ENCODE measurements at places on chromosomes 2 and 18.

- DNase-seq = no peak
Observed at GRCh38 chr18:33372442-33372841, 68.1 kb downstream of the CCDC178 start.

- DNase-seq = no peak
Observed at GRCh38 chr2:177721818-177722567, 329.4 kb downstream of the AGPS start.

DNA sequence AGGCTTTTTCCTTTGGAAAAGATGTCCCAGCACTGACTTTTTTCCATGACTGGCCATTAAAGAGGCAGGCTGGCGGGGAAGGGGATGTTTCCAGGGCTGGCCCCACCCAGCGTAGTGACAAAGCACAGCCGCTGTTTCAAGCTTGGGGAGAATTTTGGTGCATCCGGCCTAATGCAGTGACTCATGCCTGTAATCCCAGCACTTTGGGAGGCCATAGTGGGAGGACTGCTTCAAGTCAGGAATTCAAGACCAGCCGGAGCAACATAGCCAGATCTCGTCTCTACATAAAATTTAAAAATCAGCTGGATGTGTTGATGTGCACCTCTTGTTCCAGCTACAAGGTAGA, 78.0 kb upstream of the SH3BP4 start:
- no peak for DNase-seq

- DNase-seq = no peak
Observed at GRCh38 chr2:49240608-49241007, 86.3 kb upstream of the FSHR start.

DNA sequence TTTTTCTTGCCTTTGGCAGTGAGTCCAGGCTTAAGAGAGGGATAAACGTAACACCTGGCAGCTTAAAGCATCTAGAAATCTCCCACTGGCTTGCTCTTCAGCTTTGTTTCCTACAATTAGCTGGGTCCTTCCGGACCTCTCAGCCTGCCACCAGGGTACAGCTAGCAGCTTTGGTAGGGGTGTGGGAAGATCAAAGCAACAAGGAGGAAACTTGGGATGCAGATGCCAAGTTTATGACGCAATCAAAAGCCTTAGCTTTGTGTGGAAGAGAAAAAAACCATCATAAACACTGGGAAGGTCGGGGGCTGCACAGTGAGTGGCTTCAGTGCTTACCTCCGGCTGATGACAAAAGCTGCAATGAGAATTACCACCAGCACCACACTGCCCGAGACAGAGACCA, 116.9 kb downstream of the EPHA4 start:
- no peak for DNase-seq

- DNase-seq = no peak
Observed at GRCh38 chr2:221097568-221097915, 474.6 kb downstream of the EPHA4 start.

GRCh38 chr2:88114889-88115288, 13.0 kb downstream of the FABP1 start:
- no peak for DNase-seq

DNA sequence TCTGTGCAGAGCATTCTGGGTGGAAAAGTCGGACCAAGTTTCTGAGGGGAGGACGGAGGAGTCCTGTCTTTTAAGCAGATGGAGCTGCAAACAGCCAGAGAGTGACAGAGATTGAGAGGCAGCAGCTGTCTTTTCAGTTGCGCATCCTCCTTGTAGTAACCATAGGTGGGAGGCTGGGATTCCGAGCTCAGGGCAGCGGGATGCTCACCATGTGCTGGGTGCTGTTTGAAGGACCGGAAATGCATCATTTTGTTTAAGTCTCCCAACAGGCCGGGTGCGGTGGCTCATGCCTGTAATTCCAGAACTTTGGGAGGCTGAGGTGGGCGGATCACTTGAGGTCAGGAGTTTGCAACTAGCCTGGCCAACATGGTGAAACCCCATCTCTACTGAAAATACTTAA, 93.4 kb downstream of the AGAP1 start:
- DNase-seq = no peak

DNA sequence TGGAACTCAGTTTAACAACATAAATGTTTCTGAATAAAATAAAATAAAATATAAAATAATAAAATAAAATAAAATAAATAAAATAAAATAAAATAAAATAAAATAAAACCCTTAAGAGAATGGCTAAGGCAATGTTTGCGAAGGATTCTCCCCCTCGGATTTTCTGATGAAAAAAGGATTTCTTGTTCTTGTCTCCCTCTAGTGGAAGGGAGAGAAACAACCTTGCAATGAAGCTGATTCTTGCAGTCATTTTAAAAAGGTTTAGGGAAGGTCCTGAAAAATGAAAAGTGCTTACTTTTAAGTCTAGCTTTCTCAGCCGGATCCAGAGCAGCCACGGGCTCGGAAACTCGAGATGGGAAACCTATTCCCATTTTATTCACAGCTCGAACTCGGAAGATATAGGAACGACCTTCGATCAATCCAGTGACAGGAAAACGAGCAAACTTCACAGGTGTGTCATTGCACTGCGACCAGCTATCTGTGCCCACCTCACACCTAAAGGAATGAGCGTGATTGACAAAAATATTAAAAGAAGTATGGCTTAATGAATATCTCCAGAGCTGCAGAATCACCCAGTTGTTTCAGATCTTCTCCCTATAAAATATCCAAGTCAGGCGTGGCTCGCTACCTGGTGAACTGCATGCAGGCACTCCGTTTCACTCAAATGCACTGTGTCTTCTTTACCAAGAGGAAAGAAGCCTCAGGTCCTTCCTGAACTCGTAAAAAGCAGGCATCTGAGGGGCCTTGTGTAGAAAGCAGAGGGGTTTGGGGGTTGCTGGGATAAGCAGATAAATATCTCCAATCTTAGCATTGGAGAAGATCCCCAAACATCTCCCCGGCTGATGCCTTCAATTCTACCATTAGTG, 68.1 kb downstream of the MYOM1 start:
- DNase-seq = no peak

- DNase-seq = no peak
Observed at GRCh38 chr18:69494841-69495240, 94.2 kb downstream of the DOK6 start.

GRCh38 chr18:23173912-23174311, 38.6 kb downstream of the CABLES1 start:
- DNase-seq = no peak

- DNase-seq = no peak
Observed at GRCh38 chr2:76556018-76556417, 845.3 kb upstream of the GCFC2 start.

DNA sequence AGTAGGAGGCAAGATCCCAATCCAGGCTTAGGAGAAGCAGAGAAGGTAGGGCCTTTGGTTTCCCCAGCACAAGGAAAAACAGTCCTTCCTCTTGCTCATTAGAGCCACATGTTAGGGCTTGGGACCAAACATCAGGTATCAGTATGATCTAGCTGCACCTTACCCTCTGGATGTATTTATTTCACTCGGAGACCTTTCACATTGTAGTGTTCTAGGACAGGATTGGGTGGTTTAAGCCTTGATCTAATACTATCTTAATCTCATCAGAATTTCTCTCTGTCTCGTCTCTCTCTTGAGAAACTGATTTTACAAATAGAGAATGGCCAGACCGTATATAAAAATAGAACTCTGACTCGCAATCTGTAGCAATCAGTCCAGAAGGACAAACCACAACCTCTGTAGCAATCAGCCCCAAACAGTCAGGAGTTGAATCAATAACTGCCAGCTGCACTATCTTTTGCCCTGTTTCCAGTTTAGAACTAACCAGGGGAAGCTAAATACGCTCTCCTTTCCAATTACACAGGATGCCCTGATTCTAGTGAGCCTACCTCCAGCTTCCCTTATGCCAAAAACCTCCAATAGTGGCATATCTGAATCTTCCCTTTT, 207.1 kb downstream of the TDRD15 start:
- DNase-seq = no peak

DNA sequence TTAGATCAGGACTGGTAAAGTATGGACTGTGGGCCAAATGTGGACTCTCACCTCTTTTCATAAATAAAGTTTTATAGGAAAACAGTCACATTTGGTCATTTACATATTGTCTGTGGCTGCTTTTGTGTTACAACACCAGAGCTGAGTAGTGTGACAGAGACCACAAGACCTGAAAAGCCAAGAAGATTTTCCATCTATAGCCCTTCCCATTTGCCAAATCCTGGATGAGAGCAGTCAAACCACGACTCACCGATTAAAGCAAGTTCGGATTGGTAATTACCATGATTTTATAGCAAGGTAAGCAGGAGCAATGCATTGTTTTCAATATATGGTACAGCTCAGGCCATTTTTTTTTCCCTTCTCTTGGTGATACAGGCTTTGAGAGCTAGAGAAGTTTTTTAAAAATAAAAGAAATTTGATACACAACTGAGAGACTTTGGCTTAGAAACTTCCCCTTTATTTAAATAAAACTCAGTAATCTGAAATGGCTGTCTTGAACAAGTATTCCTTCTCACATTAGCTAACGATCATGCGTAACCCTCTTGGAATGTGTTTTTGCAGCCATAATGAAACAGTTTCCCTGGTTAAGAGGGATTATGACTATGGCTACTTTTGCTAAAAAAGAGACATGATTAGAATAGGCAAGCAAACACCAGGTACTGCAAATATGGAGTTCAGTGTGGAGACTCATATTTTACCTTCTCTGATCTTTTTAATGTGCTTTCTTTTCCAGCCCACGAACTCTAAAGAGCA, 9.5 kb upstream of the MALL start:
- DNase-seq = no peak

GRCh38 chr2:85167479-85167878, 34.3 kb downstream of the TCF7L1 start:
- no peak for DNase-seq

DNA sequence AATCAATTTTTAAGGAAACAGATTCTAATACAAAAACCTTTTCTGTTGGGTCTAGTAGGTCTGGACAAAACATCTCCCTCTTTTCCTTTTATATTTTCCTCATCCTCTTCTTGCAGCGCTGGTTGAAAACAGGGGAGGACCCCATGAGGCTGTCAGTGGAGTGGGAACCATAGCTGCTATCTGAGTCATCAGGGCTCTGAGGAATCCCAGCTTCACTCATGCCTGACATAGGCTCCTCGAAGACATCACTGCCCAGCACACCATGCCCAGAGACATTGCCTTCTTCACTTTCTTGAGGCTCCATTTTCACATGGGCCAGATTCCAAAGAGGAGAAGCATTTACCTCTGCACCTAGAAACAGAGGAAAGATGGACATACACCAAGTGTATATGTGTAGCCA, 10.0 kb downstream of the SUPT7L start:
- no peak for DNase-seq

DNA sequence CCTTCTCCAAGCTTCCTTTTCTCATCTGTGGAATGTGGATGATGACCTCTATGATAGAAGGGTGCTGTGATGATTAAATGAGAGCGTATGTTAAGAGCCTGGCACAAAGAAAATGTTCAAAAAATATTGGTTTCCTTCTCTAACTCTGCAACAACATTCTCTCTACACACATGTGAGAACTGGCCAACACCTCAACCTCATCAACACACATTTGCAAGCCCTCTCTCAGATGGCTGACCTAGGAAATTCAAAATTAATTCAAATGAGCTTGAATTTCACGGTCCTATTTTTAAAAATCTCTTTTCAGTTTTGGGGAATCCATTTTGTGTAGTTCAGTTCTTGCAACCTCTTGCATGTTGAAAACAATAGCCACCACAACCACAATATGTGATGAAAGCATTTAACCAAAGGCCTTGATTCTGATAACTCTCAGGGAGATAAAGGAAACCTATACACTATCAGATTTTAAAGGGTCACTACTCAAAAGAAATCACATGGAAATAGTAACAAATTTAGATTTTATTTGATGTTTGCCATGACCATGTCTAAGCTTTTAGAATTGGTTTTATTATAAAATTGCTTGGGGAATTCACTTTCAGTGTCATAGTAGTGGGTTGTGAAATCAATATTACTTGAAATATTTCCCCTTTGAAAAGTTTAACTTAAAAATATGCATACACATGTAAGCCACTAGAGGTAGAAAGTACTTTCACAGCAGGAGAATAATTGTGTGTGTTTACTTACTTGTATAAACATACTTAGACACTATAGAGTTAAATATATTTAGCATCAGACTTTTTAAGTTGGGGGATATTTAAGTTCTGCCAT, 16.6 kb upstream of the NABP1 start:
- DNase-seq = no peak

DNA sequence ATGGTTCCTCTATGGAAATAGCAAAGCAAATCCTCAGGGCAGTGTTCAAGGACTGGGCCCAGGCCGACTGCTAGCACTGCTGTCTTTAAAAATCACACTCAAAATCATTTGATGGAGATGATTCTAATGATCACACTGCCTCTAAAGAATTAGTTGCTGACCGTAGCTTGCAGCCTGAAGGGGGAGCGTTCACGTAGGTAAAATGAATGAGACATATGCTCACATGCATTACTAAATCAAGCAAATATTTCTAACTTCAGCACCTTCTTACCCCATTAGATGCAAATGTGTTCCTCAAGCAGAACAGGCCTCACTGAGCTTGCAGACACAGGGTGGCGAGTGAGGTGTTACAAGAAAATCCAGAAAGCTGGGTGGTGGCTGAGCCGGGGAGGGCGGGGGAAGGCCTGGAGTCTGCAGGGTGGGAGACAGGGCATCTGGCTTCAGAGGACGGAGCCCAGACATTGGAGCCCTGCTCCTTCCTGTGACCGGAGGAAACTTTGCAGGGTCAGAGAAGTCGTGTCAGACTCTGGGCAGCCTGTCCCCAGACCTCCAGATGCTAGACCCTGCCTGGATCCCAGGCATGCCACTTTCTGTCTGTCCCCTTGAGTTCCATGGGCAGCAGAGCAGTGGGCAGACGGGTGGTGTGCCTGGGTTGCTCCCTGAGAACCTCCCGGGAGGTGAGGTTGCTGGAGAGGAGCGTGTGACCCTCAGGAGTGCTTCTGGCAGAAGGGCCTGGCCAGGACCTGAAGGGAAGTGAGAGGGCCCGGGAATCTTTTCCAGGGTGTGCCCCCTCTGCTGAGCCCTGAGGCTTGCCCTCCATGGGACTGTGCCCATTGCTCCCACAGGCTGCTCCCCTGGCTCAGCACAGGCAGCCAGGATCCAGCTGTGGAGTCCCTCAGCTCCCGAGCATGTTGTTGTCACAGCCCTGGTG, 7.1 kb upstream of the NPPC start:
- no peak for DNase-seq

DNA sequence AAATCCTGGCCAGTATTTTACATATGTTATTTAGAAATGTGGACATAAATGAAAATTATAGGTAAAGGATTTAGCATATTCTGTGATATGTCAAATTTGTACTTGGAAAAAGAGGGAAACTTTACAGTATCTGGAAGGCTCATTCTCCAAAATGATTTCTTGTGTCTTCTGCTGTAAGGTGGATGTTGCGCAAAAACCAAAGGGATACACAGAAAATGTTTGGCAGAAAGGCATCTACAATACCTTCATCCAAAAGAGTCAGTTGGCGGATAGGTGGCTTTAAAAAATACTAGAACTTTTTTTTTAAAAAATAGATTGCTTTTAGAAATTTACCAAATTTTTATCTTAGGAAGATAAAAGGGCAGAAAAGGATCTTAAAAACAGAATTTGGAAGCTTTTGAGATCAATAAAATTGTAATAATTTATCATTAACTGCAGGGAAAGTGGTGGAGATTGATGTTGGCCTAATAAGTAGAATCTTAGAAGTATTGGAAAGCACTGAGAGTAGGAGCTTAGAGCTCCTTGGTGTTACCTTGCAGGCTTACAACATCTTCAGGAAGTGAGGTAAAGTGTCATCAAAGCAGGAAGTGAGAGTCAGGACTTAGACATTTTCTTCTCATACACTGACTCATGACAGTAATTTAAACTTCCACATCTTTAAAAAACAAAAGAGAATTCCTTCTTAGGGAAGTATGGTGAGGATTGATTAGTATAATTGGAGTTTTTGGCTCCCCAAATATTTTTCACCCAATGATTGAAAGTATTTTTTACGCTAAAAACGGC, 2.1 kb downstream of the NABP1 start:
- peak; percentile 66 for DNase-seq

GRCh38 chr2:233974530-233975071, 57.4 kb downstream of the TRPM8 start:
- DNase-seq = peak; percentile 98
